ENCODE measurements at places on chromosomes 3 and 15.

DNA sequence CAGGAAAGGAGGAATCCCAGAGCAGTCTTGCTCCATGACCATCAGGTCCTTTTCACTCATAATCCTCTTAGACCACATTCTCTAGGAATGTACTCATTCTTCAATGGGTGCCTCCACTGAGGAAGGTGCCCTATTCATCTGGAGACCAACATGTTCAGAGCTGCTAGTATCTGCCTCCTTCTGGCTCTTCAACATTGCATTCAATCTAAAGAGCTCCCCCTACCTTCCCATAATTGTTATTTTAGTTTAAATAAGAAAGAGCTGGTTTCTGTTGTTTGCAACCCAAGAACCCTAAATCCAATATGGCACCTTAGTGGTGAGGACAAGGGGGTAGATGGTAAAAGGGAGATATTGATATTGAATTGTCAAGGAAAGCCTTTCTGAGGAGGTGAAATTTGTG, 67.6 kb downstream of the SCN11A start:
- no peak for DNase-seq

DNA sequence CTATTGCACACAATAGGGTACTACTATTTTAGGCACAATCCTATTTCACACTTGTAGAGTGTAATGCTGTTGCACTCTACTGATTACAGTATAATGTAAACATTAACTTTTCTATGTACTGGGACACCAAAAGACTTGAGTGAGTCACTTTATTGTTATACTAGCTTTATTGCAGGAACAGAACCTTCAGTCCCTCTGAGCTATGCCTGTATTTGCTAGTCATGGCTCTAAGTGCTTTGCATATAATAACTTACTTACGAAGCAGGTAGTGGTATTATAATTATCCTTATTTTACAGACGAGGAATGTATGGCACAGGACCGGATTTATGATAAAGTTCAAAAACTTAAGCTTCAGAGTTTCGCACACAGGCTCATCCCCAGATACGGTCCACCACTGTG, 106.6 kb upstream of the SLC6A6 start:
- no peak for DNase-seq

GRCh38 chr15:65981837-65982626, 112.7 kb downstream of the RAB11A start:
- peak; percentile 14 for DNase-seq

DNA sequence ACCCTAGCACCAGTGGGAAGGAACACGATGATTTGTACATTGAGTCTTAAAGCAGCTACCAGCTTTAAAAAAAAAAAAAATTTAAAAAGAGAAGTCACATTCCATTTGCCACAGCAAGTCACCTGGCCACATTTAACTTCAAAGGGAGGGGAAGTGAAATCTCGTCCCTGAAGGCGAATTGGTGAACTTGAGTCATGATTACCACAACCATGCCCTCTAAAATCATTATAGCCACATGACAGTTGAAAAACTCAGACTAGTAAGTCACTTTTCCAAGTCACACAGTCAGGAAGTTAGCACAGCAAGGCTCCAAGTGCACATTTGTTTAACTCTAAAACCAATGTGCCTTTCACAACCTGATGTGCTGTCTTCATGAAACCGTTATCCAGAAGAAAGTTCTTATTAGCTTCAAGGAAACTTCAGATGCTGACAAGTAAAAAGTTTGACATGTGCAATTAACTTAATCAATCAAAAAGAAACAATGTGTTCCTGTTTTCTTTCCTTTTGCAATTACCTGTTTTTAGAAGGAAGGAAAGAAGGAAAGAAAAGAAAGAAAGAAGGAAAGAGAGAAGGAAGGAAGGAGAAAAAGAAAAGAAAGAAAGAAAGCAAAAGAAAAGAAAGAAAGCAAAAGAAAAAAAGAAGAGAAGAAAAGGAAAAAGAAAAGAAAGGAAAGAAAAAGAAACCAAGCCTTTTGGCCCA, 8.3 kb upstream of the THSD4 start:
- no peak for DNase-seq

- DNase-seq = no peak
These were observed 2.6 kb upstream of the HYAL2 start for GRCh38 chr3:50325113-50325480.

- no peak for DNase-seq
These were observed 18.9 kb downstream of the CCPG1 start for GRCh38 chr15:55389264-55389607.

GRCh38 chr3:104549099-104549714, 817.5 kb upstream of the ALCAM start:
- DNase-seq = no peak

- no peak for DNase-seq
These were observed 1.2 kb downstream of the CLSTN2 start for GRCh38 chr3:139935866-139936817.

DNA sequence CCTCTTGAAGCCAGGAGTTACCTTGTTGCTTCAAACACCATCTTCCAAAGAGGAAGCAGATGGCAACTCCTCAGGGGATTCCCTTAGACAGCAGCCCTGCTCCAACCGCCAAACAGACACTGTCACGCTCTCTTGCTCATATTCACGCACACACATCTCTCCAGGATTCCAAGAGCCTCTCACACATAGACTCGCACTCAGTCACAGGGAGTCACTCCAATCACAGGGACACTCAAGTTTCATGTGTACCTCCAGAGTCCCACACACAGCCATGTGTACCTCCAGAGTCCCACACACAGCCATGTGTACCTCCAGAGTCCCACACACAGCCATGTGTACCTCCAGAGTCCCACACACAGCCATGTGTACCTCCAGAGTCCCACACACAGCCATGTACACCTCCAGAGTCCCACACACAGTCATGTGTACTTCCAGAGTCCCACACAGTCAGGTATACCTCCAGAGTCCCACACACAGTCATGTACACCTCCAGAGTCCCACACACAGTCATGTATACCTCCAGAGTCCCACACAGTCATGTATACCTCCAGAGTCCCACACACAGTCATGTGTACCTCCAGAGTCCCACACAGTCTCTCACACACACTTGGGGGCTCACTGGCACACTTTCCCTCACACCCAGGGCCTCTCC, 6.1 kb downstream of the VWA5B2 start:
- no peak for DNase-seq

DNA sequence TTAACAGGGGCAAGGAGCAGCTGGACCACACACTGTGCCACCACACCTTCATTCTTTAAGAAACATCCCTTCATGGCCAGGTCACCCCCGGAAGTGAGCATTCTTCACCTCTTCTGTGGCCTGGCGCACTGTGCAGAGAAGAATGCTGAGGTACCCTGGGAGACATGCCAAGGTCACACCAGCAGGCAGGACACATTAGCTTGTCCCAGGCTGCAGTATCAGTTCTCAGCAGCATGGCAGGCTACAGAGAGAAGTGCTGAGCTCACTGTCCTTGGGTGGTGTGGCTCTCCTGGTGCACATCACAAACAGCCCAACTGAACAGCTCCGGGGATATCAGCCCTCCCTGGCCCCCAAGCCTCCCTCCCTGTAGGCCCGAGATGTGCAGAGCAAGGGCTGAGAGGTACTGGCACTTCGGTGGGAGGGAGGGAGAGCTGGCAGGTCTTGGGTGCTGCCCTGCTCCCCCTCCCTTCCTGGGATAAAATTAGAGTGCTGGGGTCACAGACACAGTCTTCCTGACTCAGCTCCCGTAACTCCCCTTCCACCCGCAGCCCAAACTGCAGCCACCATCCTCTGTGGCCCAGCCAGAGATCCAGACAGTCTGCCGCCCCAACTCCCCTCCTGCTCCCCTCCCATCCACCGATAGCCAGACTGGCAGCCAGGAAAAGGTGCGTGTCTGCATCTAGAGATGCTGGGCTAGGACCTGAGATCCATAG, 13.4 kb downstream of the SEMA7A start:
- no peak for DNase-seq

- DNase-seq = no peak
These were observed 145.9 kb downstream of the DNAJB8 start for GRCh38 chr3:128320551-128321340.

- no peak for DNase-seq
These were observed 298.9 kb upstream of the CBLB start for GRCh38 chr3:106167728-106168127.

DNA sequence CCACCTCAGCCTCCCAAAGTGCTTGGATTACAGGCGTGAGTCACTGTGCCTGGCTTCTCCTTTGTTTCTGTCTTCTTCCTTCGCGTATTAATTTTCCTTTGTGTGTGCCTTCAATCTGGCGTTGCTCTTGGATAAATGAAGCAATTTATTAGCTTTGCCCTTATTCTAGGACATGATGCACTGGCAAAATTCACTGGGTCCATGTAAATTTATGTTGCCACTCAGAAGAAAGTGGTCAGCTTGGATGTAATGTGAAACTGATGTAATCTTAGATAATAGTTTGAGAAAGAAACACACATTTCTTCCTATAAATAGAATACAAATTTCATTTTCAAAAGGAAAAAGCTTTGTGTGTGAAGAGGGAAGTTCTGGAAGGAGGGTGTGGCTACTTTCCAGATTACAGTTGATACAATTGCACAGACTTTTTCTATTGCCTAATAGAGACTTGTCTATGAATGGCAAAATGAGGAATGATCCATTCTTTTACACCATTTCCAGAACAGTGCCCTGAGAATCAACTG, 23.3 kb upstream of the ATP1B3 start:
- no peak for DNase-seq

- no peak for DNase-seq
These were observed 214.5 kb downstream of the SLC9A9 start for GRCh38 chr3:143633816-143634215.

DNA sequence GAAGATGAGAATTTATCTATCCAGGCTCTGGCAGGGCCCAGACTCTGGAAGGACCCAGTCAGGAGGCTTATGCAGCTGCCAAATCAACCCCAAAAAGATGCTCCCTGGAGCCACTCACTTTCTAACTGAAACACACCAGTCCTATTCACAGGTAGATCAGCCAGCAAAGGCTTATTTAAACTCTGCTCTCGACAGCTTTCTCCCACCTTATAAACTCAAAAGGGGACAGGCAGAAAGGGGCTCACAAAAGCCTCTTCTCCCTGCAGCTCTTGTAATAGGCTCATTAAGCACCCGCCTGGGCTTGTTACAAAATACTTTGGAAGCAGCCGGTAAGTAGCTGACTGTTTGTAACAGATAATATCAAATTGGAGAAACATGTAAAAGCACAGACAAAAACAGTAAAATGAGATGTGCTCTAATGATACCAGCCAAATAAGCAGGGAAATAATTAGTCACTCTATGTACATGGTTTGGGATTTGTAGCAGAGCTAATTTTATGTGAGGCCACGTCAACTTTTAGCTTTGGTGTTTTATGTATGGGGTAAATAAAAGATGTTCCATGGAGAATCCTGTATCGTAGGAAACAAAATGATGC, 213.8 kb downstream of the NR2F2 start:
- no peak for DNase-seq
